ENCODE measurements at places on chromosomes 3 and 15.
A peak's percentile ranks its signal among the peaks of the same experiment; 100 is the strongest.

DNA sequence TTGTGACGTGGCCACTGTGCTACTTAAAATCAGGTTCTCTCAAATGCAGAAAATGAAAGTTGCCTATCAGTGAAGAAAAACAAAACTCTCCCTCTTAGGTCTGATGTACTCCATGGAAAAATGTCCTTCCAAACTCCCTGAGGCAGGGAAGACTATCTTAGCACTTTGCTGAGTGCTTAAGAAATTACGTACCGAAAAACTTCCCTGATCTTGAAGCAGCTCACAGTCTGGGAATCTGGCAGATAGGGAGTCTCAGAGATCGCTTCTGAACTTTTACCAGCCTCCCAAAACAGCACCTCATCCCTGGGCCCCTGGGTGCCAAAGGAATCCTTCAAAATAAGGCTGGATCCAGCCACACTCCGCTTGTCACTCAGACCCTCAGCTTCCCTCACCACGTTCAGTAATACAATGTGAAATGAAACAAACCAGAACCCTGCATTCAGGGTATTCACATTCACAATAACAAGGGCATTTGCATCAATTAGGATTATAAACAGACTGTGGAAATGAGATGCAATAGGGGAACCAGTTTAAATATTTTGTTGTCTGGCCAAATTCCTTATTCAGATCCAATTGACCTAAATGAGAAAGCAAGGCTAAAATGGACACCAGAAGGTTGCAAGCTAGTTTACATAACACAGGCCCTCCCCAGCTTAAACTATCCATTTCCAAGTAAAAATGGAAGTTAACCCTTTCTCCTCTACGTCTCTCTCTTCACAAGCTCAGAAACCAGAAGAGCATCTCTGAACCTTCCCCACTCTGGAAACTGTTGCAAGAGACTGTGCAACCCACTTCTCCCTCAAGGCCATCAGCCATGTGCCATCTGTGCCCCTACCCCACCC, 20.9 kb downstream of the OSBPL10 start:
- DNase-seq = peak; percentile 43

GRCh38 chr15:43808960-43809678, 8.7 kb downstream of the HYPK start:
- DNase-seq = no peak

DNA sequence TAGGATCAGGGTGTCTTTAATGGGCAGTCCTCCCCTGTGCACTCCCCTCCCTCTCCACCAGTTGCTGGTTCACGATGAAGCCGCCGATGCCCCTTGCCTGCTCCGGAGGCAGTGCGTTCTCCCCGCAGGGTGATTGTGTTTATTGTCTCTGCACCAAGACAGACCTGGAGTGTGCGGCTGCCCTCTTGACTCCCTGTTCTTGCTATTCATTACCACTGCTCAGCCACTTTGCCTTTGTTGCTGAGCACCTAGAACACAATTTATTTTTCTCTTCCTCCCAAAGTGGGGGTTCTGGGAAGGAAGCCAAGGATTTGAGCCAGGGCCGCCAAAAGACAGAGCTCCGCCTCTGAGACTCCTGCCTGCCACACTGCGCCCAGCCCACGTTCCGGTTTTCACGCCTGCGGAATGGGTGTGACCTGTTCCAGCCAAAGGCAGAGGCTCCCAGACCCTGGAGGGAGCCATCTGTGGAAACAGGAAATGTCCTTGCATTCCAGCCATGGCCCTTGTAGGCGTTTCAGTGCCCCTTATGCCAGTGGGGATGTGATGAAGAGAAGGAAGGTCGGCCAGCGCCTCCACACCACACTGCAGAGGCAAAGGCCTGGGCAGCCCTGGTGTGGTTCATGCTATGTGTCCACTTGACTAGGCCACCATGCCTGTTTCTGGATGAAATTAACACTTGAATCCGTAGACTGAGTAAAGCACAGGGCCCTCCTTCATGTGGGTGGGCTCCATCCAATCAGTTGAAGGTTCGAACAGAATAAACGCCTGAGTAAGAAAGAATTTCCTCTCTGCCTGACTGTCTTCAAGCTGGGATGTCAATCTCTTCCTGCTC, 85.8 kb downstream of the HMG20A start:
- peak; percentile 62 for DNase-seq

DNA sequence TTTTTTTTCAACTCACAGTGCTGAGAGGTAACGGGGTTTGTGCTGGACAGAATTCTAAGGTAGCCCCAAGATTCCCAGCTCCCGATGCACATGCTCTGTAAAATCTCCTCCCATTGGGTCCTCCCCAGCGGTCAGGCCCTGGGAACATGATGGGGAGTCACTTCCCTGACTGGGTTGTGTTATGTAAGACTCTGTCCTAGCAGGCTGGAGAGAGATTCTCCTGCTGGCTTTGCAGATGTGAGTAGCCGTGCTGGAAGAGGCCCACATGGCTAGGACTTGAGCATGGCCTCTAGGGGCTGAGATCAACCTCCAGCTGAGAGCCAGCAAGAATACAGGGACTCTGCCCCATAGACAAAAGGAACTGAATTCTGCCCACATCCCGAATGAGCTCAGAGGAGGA, 83.7 kb upstream of the OXTR start:
- DNase-seq = peak; percentile 51

- no peak for DNase-seq
These were observed 1530.3 kb downstream of the SI start for GRCh38 chr3:163548015-163548414.

DNA sequence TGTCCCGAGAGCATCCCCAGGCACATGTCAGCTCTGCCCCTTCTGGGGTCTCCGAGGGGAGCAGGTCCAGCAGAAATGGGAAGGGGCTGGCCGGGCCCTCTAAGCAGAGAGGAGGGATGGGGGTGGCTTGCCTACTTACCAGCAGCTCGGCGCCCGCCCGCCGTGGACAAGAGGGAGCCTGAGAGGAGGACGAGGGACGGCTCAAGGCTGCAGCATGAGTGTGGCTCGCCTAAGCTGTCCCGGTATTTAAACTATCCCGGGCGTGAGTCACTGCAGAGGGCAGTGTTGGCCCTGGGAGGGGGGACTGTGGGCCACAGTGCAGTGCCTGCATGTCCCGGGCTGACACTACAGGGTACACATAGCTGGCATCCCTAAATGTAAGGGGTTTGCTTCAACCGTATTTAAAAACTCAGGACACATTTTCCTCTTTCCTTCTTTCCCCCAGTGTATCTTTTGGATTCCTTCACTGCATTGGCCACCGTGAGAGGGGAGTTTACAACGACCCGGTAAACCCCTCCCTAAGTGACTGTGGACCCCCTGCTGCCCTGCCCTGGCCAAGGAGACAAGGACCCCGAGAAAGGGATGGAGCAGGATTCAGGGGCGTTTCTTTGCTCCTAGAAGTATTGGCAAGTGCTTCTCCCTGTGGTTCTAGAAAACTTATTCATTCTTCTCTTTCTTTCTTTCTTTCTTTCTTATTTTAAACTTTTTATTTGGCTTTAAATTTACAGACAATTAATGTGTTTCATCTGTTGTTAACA, at the start of gene LRRC15:
Gene LRRC15, minus strand, starts transcription at position 222 of the 758 bp plus-strand sequence. CDS start 8,700 bp downstream, outside the sequence.
- peak; percentile 40 for DNase-seq
